ENCODE measurements at places on chromosomes 13 and 19.

GRCh38 chr19:47514151-47514868 lies 553 bp downstream of the NAPA start:
- no peak for DNase-seq

DNA sequence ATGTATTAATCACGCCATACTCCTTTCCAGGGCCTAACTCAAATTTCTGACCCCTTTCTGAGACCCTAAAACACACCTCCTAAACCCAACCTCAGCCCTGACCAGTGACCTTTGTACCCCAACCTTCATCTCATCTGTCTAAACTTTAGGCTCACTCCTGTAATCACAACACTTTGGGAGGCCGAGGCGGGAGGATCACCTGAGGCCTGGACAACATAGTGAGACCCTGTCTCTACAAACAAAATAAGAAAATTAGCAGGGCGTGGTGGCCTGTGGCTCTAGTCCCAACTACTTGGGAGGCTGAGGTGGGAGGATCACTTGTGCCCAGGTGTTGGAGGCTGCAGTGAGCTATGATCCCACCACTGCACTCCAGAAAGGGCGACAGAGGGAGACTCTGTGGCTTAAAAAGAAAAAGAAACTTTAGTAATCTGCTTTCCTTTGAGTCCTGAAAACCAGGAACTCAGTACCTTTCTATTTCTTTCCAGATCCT lies 4.7 kb downstream of the RTN2 start:
- DNase-seq, result no peak

DNA sequence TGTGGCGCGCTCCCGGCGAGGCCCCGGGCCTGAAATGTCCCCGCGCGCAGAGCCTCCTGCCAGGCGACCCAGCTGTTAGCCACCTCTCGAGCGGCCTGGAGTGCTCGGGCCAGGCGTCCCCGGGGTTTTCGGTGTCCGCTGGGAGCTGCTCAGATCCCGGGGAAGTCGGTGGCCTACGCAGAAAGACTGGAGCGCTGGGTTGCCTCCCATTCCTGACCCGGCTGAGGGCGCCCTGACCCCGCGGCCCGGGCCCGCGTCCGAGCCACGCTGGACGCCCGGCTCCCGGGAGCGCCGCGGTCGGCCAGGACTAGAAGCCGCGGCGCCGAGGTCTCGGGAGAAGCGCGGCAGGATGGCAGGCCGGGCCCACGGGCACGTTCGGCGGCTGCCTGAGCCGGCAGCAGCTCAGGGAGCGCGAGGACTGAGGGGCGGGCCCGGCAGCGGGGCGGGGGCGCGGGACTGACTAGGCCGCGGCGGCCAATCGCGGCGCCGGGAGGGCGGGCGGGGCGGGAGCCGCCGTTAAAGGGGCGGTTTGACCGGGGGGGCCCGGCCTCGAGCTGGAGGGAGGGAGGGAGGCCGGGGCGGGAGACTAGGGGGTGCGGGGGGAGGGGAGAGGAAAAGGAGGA lies 1.3 kb upstream of the ZIC2 start:
- DNase-seq, result peak; percentile 74

DNA sequence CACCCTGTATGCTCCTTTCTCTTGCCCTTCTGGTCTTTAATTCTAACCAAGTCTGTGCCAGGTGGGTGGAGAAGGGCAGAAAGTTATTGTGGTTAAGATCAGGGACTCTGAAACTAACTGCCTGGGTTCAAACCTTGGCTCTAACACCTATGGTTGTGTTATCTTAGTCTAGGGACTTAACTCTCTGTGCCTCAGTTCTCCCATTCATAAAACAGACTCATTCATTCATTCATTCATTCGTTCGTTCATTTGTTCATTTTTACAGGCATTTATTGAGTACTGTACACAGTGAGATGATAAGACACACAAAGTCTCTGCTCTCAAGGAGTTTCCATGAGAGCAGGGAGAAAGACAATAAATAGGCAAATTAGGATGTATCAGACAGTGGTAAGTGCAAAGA lies 30.1 kb downstream of the SOX21 start:
- no peak for DNase-seq

DNA sequence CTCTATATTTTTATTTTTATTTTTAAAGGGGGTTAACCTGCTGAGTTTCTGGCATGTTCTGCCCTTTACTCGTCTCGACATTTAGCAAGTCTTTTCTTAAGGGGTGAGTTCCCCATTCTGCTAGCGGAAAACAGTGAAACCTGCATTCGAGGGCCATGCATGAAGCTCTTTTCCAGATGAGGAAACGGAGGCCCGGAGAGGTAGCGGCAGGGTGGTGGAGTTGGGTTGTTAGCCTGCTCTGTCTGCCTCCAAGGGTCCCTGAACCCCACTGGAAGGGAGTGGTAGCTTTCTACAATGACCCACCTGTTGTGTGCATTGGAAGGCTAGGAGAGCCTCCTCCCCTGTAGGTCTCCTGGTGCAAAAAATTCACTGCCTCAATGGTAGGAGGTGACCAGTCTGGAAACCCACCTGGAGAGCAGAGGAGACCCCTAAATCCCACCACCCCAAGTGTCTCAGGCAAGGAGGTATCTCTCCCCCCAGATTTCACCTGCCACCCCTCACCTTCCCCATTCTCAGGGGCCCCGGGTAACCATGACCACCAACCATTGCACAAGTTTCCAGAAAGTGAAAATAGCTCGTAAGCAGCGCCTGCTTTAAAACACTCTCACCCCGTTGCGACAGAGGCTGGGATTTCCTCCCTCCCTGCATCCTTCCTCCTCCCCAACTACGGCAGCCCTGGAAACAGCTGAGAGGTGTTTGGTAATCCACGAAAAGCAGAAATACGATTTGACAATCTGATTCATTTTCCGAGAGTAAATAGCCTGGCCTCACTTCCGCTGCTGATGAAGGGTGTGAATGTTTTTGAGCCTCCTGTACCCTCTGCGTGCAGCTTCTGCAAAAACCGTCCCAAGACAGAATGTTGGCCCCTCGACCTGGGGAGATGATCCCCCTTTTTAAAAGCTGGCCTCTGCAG lies 3.5 kb downstream of the KLF2 start:
- peak; percentile 89 for DNase-seq

GRCh38 chr13:39699274-39699673 lies 43.8 kb downstream of the COG6 start:
- no peak for DNase-seq

- DNase-seq, result no peak
Observed at GRCh38 chr19:35088131-35088913, 27.3 kb upstream of the FXYD3 start.

DNA sequence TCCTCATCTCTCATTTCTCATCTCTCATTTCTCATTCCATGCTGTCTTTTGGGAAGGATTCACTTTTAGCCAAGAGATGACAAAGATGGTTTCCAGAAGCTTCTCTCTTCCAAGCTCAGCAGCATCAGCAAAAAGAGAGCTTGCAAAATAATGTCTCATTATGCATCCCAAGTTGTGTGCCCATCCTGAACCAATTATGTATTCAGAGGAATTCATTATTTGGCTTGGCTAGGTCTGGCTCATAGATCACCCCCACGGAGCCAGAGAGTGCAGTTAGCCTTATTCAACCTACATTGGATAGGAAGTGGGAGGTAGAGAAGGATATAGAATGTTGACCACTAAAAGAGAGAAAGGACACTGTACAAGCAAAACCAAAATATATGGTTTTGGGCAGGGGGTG lies 5.4 kb upstream of the OLFM2 start:
- DNase-seq, result no peak

DNA sequence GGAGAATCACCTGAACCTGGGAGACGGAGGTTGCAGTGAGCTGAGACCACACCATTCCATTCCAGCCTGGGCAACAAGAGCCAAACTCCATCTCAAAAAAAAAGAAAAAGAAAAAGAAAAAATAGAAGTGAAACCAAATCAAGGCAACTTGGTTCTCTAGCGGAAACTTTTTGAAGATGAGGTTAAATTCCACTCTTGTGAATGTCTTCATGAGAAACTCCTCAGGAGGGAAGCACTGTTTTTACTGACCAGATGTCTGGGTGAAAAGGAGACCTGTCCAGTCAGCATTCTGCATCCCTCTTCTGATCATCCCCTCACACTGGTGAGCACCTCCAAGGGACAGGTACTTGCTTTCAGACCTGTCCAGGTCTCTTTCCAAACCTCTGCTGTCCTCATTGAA lies 15.8 kb downstream of the BRD4 start:
- DNase-seq, result no peak

DNA sequence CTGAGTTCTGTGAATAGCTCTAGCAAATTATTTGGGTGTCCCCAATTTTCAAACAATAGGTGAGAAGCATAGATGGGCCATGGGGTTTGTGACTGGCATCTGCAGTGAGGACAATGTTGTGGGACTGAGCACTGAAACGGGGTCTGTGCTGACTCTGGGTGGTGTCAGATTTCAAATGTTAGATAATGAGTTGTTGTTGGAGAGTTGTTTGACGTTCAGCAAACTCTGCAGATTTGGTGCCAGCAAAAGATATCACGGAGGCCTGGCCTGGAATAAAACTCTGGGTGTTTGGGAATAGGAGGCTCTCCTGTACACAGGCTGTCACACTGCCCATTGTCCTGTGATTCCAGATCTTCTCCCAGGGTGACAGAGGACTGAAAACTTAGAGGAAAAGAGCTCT lies 2.9 kb downstream of the ZNF90 start:
- DNase-seq, result no peak

DNA sequence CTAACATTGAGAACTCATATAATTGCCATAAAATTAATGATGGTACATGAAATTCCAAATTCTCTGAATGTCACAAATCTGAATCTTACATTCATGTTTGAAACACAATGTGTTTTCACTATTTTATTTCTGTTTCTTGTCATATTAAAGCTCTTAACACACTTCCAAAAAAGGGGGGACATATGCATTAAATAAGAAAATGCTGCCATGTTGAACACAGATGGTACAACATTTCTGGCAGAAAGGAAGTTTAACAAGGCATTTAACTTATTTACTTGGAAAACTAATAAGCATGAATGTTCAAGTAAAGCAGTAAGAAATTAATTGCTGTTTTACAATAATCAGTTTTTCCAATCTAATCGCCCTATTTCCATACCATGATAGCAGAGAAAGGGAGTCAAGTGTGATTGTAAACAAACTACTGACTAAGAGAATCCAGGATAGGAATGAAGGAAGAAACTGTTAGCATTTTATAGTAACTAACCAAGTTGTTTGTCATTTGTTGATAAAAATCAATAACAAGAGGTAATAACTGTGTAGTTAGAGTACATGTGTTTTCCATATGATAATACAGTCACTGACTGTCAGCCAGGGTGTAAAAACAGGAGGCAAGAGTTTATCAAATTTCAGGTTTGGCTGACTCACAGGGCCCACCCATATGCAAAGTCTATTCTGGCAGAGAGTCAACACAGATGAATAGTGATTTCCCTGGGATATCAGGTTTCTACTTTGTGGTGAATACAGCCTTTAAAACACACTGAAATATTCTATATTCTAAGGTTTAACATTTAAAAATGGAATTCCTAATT lies 5.7 kb upstream of the FOXO1 start:
- no peak for DNase-seq

DNA sequence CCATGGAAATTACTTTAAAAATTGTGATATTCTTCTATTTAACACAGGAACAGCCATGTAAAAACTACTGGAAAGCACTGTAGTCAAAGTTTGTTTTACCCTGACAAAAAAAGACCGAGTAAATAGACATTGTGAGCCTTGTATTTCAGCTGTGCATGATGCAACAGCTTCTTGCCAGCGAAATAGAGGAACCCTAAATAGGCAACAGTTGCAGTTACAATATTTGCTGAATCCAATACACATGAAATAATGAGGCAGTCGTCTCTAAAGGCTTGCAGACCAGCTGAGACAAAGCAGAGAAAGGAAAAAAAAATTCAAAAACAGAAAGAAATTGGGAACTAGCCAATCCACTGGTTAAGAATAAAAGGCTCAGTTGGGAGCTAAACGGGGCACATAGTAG lies 1001.1 kb downstream of the OLFM4 start:
- peak; percentile 88 for DNase-seq

DNA sequence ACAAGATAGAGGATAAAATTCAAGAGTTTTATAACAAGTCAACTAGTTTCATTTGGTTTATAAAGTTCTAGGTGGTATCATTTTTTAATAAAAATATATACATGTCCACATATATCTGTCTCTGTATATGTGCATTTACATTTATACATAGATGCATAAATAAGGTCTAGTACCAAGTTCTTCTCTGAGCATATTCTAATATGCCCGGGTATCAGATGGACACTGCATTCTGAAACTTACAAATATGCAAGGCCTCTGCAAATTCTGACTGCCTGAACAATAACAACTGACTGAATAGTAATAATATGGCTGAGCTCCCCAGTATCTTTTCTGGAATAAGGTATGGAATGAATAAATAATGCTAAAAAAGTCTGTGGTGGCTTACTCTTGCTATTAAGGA lies 304.8 kb downstream of the KLF12 start:
- no peak for DNase-seq

- no peak for DNase-seq
Observed at GRCh38 chr13:84653915-84654534, 771.8 kb upstream of the SLITRK1 start.

DNA sequence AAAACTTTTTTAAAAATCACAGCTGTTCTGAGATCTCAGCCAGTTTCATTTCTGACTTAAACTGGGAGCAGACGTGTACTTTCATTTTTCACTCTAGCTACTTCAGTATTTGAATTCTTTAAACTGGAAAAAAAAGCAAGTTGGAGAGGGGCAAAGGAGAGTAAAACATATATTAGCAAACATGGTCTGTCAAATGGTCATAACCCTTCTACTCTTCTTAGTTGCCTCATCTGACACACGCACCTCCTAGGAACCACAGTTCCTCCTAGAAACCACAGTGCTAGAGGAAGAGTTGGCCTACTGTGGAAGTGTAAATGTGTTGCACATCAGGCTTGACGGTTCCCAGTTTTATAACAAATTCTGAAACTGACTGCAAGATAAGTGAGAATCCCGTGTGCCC lies 47.2 kb downstream of the TM9SF2 start:
- peak; percentile 48 for DNase-seq

GRCh38 chr13:75908141-75908540 lies 272.0 kb downstream of the LMO7 start:
- DNase-seq, result no peak

- DNase-seq, result no peak
Observed at GRCh38 chr19:38351865-38352395, 16.3 kb downstream of the CATSPERG start.

All from SIG-M5 (cell line).